Hypothalamus (tissue), 51 donors: ENCODE measurements at places on chromosomes 12 and 14.

DNA sequence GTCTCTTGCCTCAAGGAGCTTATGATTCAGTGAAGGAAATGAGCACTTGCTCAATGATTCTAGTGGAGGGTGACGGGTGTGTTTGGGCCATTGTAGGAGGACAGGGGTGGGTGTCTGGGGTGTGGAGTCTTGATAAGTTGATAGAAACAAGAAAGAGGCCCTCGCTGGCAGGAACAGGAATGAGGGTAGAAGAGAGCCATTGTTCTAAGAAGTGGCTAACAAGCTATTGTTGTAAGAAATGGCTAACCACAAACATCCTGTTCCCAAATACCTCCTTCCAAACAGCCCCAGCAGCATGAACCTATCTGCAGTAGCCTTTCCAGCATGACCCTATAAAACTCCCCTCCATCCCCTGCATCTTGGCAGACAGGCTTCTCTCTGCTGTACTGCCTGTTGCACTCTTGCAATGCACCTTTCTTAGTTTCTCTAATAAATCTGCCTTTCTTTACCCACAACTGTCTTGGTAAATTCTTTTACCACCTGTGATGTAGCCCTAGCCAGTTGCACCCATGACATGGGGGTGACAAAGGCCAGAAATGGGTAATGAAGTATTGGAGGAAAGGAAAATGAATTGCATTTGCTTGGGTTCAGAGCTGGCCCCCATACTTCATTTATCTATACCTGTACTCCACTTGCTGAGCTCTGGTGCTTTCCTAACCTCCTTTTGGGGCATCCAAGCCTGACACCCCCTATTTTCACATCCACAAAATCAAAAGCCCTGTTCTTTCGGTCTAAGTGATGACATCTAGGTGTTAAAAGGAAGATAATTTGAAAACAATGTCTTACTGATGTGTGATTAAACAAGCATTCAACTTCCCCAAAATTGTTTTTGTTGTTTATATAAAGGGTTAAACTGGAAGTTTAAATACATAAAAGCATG, 389.1 kb downstream of the GRIN2B start:
- DNase-seq = no peak

DNA sequence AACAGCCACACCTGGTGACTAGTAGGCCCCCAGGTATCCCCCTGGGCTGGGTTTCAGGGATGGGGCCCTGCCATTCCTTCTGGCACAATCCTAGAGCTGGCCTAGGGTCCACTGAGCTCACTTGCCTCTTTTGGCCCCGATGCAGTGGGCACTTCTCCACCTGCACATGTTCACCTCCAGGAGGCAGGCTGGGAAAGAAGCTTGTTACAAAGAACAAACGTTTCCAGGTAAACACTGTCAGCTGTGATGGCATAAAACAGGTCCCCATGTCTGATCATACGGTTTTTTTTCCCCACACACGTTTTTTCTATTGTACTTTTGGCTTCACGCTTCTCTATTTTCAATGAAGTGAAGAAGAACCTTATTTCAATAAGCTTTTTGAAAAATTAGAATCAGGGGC, 15.8 kb upstream of the HVCN1 start:
- DNase-seq = no peak

GRCh38 chr14:52442166-52442565, 110.1 kb downstream of the TXNDC16 start:
- DNase-seq = no peak

DNA sequence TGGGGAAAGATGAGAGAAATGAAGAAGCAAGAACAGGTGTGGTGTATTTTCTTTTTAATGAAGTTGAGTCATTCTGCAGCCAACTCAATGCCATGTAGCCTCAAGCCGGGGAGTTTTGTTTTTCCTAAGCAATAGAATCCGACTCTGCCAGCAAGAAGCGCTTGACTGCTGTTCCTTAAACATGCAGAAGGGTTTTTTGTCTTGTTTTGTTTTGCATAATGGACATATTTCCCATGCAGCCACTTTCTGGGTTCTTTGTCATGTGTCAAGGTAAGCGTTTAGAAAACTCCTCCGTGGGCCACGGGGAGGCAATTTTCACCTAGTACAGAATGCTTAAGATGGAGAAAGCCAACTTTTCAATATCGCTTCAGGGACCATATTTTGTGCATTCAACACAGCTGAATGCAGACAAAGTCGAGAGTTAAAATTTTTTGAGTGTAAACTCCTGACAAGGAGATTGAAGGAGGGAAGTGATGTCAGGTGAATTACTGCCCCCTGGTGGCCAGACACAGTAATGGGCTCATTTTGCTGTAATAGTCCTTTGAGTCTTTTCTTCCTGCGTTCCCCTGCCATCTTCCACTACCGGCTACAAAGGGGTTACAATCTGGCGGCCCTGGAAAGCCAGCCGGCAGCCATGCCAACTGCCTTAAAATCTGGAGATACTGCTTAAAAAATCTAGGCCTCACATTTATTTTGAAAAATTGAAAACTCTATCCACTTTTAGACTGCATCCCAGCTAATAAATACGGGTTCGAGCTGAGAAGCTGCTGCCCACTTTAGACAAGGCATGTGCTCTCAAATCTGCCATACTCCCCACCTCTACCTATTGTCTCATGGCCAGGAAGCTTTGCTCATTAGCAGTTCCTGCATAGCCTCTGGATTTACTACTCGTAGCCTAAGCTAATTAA, 3.2 kb upstream of the FICD start:
- peak; percentile 58 for DNase-seq

DNA sequence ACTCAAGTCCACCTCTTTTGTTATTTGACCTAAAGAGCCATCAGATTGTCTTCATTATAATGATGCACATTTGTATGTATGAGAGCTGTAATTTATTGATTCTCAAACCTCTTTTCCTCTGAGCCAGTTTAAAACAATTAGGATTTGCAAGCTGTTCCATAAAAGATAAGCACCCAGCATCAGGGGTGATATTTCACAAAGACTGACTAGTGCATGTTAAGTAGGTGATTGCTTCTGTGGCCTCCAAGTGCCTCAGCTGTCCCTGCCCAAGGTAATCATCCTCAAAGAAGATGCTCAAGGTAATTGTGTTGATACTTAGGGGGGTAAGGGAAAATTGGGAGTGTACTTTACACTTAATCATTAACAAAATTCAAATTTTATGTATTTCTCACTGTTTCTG, 18.2 kb downstream of the CEP128 start:
- DNase-seq = no peak

GRCh38 chr14:60420050-60420449, 65.8 kb downstream of the C14orf39 start:
- no peak for DNase-seq

DNA sequence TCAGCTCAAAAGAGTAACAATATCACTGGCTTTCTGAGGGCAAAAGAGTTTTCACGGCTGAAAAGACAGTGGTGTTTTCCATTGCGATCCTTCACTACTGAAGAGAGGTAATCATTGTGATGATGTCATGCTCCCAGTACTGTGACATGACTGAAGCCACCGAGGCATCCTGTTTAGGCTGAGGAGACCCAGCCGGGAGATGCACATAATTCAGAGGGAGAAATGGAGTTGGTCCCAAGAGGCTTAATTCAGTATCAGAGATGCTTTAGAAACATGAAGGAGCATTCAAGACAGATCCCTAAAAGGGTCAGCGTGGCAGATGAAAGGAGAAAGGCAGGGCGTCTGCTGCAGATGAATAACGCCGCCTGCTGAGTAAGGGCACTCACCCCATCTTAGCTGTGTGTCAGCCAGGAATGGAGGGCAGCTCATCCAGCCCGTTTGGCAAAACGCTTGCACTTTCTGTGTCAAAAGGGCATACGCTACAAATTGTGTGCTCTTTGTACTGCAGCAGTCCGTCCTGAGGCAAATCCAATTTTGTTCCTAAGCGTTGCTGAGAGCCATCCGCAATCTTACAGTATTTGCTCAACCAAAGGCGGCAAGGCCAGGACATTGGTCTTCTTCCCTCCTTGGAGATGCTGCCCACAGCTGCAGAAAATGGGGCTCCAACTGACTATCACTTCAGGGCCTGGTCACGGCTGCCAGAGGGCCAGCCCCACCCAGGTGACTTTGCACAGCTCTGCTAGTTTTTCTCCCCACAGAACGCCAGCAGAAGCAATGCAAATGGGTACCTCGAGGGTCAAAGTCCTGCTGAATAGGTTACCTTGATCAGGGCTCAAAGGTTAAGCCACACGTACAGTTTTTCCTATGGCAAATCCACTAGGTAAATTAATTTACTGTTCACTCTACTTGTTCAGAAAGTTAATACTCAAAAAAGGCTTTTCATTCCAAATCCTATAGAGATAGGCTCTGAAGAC, 23.5 kb downstream of the CCDC92 start:
- DNase-seq = peak; percentile 16

DNA sequence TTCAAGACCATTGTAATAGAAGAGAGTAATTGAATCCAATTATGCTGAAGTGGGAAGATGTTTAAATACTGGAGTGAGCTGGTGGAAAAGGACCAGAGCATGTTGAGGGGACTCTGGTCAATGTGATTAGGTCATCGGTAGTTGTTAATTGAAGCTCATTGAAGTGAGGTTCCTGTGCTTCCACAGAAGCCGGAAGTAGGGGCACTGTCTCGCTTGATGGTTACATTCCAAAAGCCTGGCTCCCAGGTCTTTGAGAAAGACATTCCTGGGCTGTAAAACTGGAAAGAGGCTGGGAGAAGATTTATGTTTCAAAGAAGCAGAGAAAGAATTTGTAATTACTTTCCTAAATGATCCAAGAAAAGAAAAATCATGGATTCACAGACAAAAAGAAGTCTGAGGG, 12.3 kb upstream of the CLECL1 start:
- DNase-seq = no peak

- no peak for DNase-seq
Measured at GRCh38 chr14:75915045-75915444, 66.8 kb downstream of the TGFB3 start.

DNA sequence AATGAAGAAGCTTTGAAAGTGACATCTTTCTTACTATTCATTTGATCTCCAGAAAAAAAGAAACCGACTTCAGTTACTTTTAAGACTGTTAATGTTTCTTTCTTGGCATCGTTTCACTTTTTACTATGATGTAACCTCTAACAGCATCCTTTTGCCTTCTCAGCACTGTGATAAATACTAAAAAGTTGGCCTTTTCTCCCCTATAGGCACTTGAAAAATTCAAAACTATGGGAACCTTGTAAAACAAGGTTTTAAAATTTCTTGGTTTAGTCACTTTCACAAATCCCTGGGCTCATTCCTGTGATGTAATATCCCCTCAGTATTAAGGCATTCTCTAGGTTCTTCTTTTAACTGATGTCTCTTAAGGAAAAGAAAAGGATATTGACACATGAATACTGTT, 281.8 kb downstream of the EGLN3 start:
- DNase-seq = no peak
